Prostate gland (tissue), 2 donors: ENCODE measurements at places on chromosomes 2 and 18.

DNA sequence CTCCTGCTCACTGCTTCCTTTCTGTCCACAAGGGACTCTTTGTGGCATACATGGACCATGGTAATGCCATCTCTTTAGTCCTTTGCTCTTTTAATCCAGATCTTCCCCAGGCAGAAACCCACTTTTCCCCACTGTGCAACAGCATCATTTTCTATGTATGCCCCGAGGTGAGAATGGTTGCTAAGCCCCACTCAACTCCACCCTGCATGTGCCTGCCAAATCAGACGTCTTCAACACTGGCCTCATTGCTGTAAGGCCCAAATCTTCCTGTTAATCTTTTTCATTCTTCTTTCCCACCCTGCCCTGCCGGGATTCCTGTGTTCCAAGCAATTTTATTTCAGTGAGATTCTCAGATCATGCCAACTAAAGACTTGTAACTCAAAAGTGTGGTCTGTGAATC lies 328.4 kb downstream of the PAX3 start:
- DNase-seq, result no peak

DNA sequence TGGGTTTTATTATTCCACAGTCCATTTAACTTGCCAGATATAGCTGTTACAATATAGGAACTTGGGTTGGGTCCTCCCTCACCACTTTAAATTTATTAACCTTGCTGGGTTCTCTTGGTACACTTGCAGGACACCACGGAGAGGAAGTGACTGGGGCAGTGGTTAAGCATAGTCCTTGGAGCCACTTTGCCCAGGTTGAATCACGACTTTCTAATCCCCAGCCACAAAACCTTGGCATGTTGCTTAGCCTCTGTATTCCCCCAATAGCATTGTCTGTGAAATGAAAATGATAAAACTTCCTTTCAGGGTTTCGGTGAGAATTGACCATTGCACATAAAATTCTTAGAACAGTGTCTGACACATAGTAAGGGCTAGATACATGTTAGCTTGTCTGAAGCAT lies 221.2 kb downstream of the IRS1 start:
- DNase-seq, result no peak

DNA sequence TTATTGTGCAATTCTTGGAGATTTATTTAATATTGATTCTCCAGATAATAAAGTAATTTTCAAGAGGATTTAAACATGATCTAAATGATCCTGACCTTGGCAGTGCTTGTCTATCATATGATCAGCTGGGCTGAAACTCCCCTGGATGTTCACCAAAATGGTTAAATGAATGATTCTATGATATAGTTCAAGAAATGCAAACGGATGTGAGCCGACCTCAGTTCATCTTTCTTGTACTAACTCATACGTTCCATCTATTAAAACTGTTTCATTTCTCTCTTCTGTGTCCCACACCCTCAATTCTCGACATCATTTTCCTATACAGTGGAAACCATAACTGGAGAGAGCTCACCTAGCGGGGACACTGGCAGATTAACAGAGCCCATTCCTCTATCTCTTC lies 281.7 kb upstream of the CCDC68 start:
- DNase-seq, result no peak

- DNase-seq, result no peak
These were observed 130.2 kb upstream of the PID1 start for GRCh38 chr2:229401171-229401865.

- no peak for DNase-seq
These were observed 17.2 kb downstream of the MAL start for GRCh38 chr2:95042472-95043271.

- DNase-seq, result no peak
These were observed 79.2 kb upstream of the MYO3B start for GRCh38 chr2:170098626-170099312.

DNA sequence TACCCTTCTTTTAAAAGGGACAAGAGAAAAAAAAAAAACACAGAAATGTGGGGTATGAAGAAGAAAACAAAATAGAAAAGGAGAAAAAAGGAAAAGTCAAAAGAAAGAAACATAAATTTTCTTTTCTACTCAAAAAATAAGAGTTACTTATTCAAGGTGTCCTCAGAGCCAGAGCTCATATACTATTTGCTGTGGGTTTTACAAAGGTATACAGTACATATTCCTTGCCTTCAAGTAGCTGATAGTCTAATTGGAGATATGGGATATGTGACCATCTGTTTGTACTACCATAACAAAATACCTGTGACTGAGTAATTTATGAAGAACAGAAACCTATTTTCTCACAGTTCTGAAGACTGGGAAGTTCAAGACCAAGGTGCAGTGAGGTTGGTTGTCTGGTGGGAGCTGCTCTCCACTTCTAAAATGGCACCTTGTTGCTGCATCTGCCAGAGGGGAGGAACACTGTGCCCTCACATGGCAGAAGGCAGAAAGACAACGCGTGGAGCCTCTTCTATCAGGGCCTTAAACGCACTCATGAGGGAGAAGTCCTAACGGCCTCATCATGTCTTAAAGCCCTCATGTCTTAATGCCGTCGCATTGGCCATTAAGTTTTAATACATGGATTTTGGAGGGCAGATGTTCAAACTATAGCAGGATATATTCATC lies 33.9 kb downstream of the NBAS start:
- no peak for DNase-seq
